Posterior cingulate gyrus (tissue), 11 donors: ENCODE measurements at places on chromosomes 4 and X.

DNA sequence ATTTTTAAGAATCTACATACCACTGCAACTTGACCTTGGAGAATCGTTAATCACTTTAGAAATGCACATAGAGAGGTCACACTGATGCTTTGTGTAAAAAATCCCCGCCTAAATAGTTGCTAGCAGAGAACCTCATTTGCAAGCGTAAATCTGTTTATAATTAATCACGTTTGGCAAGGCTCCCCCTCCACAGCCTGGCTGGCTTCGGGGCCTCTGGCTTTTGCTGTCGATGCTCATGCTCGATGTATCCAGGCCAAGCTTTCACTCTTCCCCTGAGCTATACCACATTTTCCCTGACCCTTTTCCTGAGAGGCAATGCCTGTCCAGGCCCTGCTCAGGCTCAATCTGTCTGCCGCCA is 23.4 kb downstream of the CYTL1 start:
- no peak for DNase-seq

DNA sequence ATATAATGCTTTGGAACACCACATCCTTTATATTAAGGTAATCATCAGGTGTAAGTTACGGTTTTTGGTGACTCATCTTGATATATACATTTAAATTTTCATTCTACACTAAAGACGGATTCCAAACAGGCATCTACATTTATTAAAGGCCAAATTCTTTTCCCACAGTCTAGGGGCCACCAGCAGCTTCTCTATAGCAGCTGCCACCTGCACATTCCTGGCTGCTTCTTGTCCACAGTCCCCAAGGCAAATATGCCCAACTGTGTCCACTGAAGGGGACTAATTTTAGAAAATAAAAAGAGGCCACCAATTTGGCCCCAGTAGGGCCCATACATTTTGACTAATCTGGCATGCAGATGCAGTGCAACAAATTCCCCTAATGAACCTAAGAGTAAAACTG is 96.6 kb downstream of the EFHC2 start:
- DNase-seq, result no peak

DNA sequence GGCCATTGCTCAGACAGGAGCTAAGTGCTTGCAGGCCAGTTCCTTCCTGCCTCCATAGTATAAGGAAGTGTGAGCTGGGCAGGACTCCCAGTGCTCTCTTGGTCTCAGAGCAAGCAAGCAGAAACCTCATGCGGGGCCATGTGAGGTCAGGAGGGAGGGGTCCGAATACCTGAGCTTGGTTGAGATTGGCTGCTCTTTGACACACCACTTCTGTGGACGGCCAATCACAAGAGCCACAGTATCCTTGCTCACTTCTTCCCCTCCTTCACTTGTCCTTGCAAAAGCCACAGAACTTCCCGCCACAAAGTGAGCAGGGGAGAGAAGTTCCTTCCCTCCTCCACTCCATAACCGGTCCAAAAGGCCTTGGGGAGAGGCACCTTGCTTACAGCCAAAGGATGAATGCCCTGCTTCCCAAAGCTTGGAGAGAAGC is 56.7 kb downstream of the PRPS1 start:
- peak; percentile 80 for DNase-seq

DNA sequence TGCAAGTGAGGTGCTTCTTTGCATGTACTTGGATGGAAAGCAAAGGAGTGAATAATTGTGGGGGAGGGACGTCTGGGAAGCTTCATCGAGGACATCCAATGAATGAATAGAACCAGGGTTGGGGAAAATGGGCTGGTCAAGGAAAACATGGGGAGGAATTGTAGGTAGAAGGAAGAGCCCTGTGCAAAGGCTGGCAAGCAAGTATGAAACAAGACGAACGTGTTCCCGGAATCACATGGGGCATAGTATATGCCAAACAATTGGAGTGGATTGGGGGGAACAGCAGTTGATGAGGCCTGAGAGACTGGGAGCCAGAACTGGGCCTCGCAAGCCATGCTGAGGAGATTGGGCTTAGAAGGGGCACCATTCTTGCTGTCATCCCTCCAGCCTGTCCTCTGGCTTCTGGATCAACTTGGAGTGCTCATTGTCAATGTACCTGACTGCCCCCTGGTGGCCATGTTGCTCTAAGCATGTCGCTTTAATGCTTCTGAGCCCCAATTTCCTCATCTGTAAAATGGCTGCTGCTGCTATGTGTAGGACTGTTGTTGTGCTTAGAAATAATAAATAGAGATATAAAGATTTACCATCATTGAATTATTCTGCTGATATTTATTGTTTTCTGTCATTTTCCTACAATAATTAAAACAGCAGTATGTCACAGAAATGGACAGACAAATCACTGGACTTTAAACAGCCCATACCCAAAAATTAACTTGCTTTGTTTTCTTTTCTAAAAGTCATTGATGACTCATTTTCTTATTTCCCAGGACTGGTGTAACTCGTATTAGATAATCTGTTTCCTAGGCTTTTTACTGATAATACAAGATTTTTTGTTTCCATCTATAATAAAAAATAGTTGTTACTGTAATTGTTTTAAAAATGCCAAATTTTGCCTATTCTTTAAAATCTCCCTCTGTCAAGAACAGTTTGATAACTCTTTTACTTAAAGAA is 66.4 kb downstream of the JADE3 start:
- DNase-seq, result peak; percentile 4

- no peak for DNase-seq
Observed at GRCh38 chr4:155543126-155543765, 123.4 kb upstream of the GUCY1A1 start.

DNA sequence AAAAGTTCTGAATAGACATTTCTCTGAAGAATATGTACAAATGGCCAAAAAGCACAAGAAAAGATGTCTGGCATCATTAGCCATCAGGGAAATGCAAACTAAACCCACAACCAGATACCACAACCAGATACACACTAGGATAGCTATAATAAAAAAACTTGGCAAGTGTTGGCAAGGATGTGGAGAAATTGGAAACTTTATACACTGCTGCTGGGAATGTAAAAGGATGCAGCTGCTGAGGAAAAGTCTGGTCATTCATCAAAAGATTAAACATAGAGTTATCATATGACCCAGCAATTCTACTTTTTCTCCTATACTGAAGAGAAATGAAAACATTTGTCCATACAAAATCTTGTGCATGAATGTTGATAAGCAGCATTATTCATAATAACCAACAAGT is 92.3 kb downstream of the UCHL1 start:
- no peak for DNase-seq

- no peak for DNase-seq
Observed at GRCh38 chrX:118734909-118735308, 7.5 kb downstream of the IL13RA1 start.

- no peak for DNase-seq
Observed at GRCh38 chr4:81042578-81043365, 12.3 kb downstream of the BMP3 start.

DNA sequence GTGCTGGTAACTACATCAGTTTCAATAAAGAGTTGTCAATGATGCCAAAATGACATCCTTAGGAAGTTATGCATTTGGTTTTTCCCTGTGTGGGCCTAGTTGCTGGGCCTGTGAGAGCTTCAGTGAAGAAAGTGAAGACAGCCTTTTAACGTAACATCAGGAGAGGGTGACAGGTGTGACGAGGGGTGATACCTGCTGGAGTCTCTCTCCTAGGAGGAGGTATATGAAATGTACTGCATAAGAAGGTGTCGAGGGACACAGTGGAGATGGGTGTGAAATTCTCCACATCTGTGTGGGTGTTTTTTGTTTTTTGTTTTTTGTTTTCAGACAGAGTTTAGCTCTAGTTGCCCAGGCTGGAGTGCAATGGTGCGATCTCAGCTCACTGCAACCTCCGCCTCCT is 49.2 kb downstream of the EVC start:
- no peak for DNase-seq

GRCh38 chrX:149691794-149692193 is 20.1 kb upstream of the MAGEA11 start:
- no peak for DNase-seq

GRCh38 chr4:152081024-152081423 is 320.2 kb upstream of the GATB start:
- no peak for DNase-seq

- DNase-seq, result no peak
Observed at GRCh38 chr4:118193421-118193820, 159.1 kb downstream of the NDST3 start.

GRCh38 chr4:103429283-103429682 is 231.1 kb upstream of the CENPE start:
- DNase-seq, result no peak

- DNase-seq, result no peak
Observed at GRCh38 chrX:2577844-2578466, 77.2 kb upstream of the DHRSX start.

GRCh38 chr4:77952457-77952856 is 89.8 kb downstream of the MRPL1 start:
- DNase-seq, result no peak

DNA sequence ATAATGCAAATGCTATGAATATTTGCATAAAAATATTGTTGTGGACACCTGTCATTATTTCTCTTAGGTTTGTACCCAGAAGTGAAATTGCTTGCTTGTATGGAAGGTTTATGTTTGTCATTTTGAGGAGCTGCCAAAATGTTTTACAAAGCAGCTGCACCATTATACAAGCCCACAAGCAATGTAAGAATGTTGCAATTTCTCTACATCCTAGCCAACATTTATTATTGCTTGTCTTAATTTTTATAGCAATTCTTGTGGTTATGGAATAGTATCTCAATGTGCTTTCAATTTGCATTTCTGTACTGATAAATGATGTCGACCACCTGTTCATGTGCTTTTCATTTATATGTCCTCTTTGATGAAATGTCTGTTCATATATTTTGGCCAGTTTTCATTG is 18.7 kb upstream of the RBMX start:
- no peak for DNase-seq

DNA sequence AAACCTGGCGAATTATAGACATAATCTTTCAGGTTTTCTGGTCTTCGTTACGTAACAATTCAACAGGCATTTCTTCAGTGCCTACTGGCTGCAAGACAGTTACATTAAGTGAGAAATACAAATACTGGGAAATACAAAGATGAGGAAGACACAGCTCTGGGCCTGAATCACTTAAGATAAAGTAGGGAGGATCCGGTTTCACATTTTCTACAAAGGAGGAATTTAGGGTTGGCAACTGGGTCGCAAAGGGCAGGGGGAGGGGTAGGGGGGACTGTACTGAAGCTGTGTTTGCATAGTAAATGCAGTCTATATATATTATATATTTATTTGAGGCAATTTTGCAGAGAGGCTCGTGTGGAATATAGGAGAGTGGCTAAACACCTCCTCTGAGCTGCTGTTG is 107.4 kb downstream of the MAML3 start:
- no peak for DNase-seq

GRCh38 chr4:105933083-105933482 is 37.8 kb downstream of the NPNT start:
- no peak for DNase-seq

DNA sequence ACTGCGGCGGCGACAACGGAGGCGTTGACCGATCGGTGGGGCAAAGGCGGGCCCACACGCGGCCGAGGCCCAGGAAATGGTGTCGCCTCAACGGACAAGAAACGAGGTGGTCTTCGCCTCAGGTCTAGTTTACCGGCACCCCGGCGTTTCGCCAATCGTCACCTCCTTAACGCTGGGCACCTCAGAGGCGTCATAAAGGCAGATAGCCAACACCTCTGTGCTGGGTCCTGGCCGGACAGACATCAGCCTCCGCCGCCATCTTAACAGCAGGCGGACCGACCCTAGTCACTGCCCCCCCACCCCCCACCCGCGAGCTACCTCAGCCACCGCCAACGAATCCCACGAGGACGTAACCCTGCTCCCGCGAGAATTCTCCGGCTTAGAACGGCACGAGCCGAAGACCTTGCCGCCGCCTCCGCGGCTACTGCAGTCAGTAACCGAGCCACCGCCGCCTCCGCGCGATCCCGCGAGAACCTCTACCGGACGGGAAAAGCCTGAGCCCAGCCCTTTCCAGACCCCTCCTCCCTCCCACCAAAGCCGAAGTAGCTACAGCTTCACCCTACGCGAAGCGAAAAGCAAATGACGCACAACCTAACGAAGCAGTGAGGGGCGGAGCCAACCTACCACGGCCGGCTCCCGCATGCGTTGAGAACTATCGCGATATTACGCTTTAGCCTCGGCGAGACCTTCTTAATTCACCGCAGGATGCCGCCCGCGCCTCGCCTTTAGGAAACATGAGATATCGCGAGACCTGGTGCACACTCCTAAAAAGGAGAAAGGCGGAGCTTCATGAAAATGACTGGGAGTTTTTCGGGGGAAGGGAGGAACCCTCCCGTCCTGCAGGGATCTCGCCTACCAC is 2.7 kb downstream of the HUWE1 start:
- peak; percentile 91 for DNase-seq

DNA sequence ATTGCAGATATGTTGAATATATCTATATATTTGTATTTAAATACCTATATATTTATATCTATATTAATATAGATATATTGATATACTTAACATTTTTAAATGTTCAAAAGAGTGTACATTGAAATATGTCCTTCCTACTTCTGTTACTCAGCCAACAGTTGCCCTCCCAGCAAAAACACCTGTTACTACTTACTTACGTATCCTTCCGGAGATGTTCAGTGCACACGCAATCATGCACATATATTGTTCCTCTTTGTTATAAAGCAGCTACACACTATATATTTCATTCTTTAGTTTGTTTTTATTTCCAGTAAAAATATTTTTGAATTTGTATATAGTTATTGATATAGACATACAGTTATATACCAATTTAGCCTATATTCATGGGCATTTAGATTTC is 142.3 kb downstream of the ARHGAP24 start:
- DNase-seq, result no peak

GRCh38 chrX:139967300-139967699 is 2.0 kb upstream of the CXorf66 start:
- no peak for DNase-seq

GRCh38 chr4:157013656-157014055 is 42.1 kb upstream of the PDGFC start:
- no peak for DNase-seq

- no peak for DNase-seq
Observed at GRCh38 chr4:7970361-7970946, 30.8 kb upstream of the AFAP1 start.

GRCh38 chrX:79290596-79290995 is 76.5 kb downstream of the ITM2A start:
- no peak for DNase-seq

DNA sequence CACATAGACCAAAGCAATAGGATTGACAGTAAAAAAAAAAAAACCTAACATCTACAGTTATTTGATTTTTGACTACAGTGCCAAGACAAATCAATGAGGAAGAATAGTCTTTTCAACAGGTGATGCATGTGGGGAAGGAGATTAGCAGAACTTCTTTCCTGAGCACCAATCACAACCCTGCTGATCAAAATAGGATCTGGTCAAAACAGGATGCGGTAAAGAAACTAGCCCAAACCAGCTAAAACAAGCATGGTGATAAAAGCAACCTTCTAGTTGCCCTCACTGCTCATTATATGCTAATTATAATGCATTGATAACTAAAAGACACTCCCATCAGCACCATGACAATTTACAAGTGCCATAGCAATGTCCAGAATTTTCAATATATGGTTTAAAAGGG is 667.5 kb downstream of the GRXCR1 start:
- DNase-seq, result no peak

DNA sequence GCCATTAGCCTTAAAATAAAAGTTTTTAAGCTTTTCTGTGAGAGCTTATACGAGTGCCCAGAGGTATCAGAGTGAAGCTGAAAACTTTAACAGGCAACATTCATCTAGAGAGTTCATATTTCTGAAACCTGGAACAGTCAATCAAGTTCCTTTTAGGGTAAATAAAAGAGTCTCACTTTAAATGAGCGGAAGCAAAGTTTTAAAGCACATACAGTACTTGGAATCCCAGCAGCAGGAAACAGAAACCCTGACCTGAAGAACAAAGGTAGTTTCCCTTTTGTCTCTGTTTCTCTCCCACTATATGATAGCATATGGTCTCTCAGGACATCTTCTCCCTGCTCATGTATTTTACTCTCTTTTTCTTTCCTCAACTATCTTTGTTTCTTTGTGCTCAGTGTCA is 153.0 kb downstream of the ASB9 start:
- DNase-seq, result no peak
